Activated B cell treated with CpG ODN at 0.5 μM for 24 hours (primary cell): ENCODE measurements at places on chromosomes 3 and 15.

GRCh38 chr3:39114456-39114855 is 7.0 kb downstream of the TTC21A start:
- DNase-seq = no peak

- no peak for DNase-seq
These were observed 290.1 kb downstream of the MFSD1 start for GRCh38 chr3:159091936-159092335.

DNA sequence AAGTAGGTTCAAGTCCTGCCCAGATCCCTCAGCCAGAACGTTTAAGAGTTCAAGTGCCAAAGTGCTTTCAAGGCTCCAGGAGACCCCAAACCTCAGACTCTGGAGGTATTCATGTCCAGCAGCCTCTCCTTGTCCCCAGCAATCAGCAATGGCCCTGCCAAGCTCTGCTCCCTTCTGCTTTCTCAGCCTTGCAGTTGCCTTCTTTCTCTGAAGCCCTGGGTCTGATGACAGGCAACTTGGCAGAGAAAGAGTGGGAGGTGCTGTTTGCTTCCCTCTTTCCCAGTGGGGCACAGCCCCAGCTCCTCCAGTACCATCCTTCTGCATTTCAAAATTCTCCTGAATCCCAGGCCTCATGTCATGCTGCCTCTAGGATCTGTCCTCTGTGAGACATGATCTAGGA is 40.2 kb downstream of the ATP2B2 start:
- no peak for DNase-seq

DNA sequence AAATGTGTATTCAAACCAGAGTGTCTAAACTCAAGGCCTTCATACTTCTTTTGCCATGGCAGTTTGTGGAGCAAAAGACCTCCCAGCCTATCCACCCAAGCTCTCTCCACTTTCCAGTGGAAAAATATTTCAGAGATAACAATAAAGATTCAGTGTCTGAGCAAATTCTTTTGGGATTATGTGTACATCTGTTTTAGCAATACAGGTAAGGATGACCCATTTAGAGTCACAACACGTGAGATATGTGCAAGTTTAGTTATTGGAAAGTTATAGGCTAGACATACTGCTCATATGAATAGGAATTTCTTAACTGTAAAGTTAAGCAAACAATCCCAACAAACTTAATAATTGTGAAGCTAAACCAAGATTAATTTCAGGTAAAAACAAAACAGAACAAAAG is 174.5 kb upstream of the LRIG1 start:
- DNase-seq = no peak

DNA sequence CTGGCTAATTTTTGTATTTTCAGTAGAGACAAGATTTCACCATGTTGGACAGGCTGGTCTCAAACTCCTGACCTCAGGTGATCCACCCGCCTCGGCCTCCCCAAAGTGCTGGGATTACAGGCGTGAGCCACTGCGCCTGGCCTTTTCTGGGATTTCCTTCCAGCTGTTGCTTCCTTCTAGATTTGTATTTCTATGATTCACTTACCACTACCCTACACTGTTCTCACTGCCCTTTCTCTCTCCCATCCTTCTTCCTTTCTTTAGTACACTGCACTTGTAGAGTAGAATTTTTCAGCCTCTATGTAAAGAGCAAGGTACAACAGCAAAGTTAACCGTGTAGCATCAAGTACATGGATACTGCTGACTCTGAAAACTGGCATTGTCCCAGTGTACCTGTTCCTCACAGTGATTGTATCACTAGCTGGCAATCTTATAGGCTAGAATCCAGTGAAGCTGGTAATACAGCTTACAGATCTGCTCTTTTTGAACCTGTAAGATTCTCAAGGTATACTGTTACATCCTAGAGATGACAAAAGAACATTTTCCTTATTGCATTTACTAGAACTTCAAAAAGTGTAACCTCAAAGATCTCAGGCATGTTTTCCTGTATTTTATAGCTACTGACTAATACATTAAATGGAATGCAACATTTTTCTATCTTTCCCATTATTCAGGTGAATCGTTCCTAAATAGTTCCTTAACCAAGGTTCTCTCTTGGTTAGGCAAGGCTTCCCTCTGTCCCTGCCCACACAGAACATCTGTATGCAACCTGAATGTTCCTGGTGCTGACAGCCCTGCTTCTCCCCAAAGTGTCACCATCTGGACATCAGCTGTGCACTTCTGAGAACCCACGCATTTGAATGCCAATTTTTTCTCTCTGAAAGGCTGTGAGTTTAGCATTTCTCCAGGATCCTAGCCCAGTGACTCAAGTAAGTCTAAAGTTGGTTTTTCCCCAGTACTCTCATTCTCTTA is 74.1 kb upstream of the RAP2B start:
- DNase-seq = no peak

- no peak for DNase-seq
These were observed 22.1 kb upstream of the MGLL start for GRCh38 chr3:127844326-127844942.

DNA sequence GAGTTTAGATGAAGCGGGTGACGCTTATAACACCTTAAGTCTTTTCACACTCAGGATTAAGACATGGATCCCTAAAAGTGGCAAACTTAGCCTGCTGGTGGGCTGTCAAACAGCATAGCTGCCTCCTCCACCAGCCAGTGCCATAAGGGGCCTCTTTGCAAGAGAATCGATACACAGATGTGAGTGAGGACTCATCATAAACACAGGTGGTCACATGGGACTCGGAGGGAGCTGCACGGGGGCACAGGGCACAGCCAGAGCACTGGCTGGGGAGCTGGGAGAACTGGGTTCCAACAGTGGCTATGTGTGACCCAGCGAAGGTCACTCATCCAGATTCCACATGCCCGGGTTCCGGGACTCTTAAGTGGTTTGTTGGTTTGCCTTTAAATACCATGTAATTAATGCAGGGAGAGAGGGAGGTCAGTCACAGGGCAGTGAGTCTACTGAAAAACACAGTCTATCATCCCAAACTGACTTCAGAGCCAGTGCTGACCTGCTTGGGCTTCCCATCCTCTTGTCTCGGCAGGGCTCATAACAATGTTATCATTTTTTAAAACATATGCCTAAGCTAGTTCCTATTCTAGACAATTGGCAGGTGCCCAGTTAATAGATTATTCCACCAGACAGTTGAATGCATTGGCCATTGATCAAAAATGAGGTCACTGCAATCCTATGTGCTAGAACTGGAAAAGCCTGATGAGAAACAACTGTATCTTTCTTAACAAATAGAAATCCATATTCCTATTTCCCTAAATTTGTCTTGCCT is 51.8 kb downstream of the SLC12A8 start:
- no peak for DNase-seq

GRCh38 chr3:69579306-69580041 is 159.8 kb upstream of the MITF start:
- DNase-seq = no peak

- no peak for DNase-seq
These were observed 40.7 kb upstream of the POLG start for GRCh38 chr15:89375093-89376005.

DNA sequence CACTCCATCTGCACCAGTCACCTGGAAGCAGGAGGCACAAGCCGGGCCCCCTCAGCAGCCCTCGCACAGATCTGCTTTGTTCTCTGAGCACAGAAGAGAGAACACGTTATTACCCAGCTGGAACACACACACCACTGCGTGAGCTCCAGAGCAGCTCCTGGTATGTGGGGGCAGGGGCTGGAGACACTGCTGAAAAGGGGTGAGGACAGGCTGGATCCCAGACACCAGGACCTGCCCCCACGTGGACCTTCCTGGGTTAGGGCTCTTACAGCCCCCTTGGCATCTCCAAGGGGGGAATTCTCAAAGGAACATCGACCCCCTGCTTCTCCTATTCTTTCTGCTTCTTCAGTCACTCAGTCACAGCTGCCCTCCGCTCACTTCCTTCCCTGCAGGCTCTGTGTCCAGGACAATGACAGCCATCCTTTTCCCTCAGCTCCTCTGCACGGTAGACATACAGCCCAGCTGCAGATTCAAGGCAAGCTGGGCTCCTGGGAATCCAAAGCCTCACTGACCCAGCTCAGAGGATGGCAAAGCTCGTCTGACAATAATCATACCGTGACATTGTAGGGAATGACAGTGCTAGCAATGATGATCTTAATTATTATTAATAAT is 33.7 kb downstream of the PRR20G start:
- no peak for DNase-seq

DNA sequence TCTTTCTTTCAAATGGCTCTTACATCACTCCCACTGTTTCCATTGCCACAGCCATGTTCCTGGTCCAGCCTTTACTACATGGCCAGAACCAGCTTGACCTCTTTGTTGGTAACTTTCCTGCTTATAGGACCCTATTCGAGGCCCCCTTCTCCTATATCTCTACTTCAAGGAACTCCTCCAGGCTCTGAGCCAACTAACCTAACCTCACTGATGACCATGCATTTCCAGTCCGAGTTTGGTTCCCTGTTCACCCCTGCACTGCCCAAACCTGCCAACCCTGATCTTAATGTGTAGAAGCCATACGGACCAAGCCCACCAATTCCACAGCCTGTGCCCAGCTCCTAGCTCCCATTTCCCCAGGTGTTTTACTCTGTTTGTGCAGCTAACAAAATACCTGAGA is 38.4 kb upstream of the TIPARP start:
- DNase-seq = no peak

- DNase-seq = no peak
These were observed 27.7 kb downstream of the NR2F2 start for GRCh38 chr15:96358001-96358801.

DNA sequence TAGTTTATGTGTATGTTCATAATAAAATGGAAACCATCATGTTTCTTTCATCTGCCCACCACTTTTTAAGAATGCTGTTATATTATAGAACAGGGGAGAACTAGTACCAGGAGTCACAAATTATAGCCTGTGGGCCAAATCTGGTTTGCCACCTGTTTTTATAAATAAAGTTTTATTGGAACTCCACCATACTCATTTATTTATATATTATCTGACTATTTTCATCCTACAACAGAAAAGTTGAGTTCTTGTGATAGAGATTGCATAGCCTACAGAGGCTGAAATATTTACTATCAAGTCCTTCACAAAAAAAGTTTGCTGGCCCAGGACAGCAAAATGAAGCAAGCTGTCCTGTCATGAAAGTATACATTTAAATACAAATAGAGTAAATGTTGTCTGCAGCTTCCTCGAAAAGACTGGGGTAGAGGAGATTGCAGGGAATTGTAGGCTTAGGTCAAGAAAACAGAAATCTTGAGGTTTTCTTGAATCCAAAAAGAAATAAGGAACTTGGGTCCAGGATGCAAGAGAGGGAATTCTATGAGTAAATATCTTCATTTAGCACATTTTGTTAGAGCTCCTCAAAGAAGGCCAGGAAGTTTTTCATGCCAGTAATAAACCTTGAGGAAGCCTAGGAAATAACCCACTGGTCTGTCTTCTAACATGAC is 41.1 kb downstream of the FILIP1L start:
- DNase-seq = no peak

- DNase-seq = no peak
These were observed 1.0 kb downstream of the NGRN start for GRCh38 chr15:90266485-90266884.

GRCh38 chr15:99819981-99820718 is 86.9 kb upstream of the LYSMD4 start:
- no peak for DNase-seq

- no peak for DNase-seq
These were observed 19.1 kb upstream of the RPL22L1 start for GRCh38 chr3:170889132-170889531.

GRCh38 chr15:26580943-26581342 is 191.9 kb downstream of the GABRB3 start:
- no peak for DNase-seq

GRCh38 chr3:61333192-61333961 is 82.1 kb upstream of the FHIT start:
- DNase-seq = no peak

DNA sequence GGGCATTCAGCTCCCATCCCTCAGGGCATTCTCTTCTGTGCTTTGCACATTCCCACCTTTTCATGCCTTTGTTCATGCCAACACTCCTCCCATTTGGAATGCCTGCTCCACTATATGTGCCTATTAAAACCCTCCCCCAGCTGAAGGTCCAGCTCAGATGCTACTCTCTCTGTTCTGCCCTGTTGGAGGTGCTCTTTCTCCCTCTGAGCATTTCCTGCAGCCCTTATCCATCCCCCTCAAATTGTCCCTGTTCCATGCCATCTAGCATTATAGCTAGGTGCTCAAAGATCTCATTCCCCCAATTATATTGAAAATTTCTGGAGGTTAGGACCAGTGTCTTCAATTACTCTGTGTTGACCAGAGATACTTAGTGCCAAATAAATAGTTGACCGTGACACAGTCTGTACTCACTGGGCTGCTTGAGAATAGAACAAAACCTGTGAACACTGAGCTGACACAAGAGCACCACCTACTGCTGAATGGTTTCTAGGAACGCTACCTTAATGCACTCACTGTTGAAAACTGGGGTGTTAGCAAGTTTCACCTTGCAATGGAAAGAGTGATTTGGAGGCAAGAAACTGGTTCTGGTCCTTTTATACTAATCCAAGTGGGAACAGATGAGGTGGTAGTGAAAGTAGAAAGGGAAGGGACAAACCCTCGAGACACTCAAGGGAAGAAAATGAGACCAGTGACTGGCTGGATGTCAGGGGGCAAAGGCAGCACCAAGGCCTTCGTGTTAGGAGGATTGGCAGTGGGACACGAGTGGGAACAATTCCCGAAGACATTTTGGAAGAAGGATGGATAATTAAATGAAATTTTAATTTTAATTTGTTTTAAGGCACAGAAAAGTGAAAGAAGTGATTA is 289.8 kb upstream of the ROPN1 start:
- no peak for DNase-seq

- no peak for DNase-seq
These were observed 251.5 kb downstream of the CLSTN2 start for GRCh38 chr3:140186421-140186920.

GRCh38 chr15:20351448-20351971 is 190.1 kb downstream of the GOLGA6L6 start:
- DNase-seq = no peak

GRCh38 chr3:172137287-172138192 is 98.2 kb downstream of the FNDC3B start:
- DNase-seq = no peak
